ENCODE measurements at places on chromosomes 2 and 18. TPM values are rescaled to one million over a fixed set of nuclear protein-coding genes. Genes with fewer than 3 reads are reported as not detected.

ERBB4 gene
- not detected for polyA plus RNA-seq

G6PC2 gene
- polyA plus RNA-seq, result not detected

GRCh38 chr18:12317664-12318333, 9.8 kb downstream of the TUBB6 start:
- DNase-seq, result no peak

DNA sequence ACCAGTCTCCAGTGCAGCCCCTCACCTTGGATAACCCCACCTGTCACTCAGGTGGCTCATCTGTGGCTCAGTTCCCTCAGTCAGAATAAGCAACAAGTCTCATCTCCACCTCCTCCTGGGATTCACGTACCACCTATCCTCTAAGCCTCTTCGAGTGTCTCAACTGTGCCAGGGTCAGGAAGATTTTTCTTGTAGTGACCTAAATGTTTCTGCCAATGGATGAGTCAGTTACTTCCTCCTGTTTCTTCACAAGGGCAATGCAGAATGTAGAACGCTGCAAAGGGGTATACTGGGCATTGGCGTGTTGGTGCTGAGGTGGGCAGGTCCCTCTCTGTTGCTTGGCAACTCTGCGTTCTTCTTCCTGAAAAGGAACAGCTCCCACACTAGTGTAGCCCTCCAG, 213.3 kb upstream of the CXCR4 start:
- DNase-seq, result no peak

GRCh38 chr2:122007577-122007976, 252.1 kb downstream of the TSN start:
- no peak for DNase-seq

DCC gene
- not detected for polyA plus RNA-seq

GRCh38 chr18:47745227-47745626, 185.2 kb downstream of the SMAD2 start:
- no peak for DNase-seq

DNA sequence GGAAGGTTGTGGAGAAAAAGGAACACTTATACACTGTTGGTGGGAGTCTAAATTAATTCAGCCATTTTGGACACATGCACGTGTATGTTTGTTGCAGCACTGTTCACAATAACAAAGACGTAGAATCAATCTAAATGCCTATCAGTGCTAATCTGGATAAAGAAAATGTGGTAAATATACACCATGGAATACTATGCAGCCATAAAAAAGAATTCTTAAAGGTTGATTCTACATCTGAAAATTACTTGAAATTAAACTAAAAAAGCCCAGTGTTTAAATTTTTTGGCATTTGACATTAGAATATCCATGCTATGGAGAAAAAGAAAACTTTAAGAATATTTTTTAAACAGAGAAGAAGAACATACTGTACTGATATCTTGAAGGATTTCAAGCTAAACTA, 84.0 kb downstream of the BMPR2 start:
- no peak for DNase-seq

DNA sequence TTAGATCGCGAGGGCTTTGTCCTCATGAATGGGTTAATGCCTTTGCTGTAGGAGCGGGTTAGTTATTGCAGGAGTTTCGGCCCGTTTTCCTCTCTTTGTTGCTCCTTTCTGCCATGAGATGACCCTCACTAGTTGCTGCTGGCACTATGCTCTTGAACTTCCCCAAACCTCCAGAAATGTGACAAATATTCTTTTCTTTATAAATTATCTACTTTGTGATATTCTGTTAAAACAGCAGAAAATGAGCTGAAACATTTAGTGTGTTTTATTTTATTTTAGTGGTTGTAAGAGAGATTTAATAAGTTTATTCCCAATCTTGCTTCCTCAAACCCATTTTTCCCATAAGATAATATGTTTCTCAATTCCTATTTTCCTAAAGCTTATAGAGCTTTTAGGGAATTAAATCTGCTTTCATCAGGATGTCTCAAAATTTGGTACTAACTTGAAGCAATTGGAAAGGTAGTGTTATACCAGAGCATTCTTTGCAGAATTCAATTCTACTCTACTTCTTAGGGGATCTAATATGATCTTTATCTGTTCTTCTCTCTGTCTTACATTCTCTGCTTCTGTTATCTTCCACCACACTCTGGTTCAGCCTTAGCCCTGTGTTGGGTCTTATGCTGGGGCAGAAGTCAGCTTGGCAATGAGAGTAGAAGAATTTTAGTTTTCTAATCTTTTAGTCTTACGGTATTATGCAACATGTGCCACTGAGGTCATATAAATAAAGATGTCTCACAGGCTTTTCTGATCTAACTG, 23.1 kb downstream of the DDX1 start:
- no peak for DNase-seq

GRCh38 chr2:219249203-219249980, 3.7 kb upstream of the TUBA4B start:
- DNase-seq, result no peak
